ENCODE measurements at places on chromosomes 11 and 22.

DNA sequence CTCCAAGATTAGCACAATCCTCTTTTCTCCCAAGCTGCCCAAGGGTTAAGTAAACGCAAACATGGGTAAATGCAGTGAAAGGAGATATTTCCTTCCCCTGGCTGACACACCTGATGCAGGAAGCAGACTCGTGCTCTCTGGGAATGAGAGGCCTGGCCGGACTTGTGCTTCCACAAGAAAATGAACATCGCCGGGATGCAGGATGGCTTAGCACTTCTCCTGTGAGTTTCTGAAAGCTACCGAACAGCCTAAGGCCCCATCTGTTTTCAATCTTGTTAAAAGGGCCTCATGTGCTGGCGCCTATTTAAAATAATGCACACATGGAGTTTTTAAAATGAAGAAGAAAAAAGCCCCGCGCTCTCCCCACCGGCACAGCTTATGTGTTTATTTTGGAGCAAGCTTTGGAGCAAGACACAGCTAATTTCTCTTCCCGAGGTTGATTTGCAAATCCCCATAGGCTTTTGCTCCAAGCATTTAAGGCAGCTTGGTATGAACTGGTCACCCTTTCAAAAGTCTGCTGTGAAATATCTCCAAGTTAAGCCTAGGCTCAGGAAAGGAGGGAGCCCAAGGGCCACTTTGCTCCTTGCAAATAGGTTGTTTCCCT, 100.9 kb downstream of the SYN3 start:
- DNase-seq, result no peak

DNA sequence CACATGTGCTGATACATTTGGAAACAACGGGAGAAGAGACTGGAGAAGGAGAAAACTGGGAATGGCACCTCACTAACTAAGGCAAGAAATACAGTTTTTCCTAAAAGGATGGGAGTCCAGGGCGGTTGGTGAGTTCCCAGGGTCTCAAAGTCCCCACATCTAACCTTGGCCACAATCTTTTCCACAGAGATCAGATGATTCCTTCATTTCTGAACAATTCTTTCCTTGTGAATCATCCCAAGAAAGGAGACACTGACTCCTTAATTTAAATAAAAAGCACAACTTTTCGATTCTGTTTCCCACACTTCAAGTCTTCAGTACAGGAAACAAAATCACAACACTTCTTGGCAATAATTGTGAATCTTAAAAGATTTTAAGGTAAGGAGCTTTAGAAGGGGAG, 384.7 kb downstream of the DCDC1 start:
- no peak for DNase-seq

DNA sequence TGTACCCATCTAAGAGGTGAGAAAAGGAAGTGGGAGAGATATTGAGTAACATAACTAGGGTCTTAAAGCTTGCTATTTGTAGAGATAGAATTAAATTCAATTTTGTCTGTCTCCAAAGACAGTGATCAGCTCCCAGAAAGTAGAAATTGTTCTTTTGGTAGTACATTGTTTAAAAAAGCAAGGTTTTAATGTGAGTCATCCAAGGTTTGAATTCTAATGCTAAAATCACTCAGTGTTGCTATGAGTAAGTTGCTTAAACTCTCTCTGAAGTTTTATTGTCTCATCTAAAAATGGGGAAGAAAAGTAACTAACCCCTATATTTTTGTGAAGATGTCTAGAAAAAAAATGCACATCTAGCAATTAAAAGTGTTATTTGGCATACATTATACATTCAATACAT, 1004.5 kb upstream of the CCDC90B start:
- DNase-seq, result no peak

GRCh38 chr11:87176044-87176443, 138.3 kb downstream of the TMEM135 start:
- DNase-seq, result no peak

- DNase-seq, result no peak
These were observed 11.8 kb downstream of the C11orf96 start for GRCh38 chr11:43954241-43954640.

DNA sequence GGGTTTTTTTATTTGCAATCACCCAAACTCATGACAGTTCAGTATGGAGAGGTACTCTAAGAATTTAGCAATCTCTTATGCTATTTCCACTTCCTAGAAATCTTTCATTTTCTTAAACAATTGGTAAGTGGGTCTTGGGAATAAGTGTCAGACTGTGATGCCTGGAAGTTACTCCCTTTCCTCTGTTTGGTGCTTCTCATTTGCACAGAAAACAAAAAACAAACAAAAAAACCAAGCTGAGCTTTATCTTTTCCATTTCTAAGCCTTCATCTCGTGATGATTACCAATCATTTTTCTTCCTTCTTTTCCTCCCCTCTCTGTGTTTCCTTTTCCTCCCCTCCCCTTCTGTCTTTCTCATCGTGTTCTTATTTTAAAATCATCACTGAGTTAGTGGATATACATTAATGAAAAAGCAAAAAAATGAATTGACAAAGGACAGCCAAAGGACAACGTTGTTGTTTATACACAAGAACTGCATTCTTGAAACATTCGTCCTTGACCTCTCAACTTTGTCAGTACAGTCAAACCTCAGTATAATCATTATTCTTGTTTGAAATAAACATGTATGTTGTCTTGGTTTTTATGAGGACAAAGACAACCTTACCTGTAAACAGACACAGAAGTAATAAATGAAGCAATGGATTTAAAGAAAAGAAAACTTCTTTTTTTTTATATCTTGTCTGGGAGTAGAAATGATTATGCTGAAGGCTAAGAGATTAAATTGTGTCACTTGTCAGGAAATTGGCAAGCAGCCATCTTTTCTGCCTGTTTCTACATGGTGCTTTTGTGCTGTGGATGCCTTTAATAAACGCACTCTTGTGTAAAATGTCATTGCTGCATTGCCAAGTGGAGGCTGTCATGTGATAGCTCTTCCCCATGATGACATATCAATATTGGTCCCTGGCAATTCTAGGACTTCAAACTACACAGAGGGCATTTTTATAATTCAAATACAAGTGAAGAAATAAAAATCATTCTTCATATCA, 803.2 kb upstream of the CCDC90B start:
- DNase-seq, result no peak

DNA sequence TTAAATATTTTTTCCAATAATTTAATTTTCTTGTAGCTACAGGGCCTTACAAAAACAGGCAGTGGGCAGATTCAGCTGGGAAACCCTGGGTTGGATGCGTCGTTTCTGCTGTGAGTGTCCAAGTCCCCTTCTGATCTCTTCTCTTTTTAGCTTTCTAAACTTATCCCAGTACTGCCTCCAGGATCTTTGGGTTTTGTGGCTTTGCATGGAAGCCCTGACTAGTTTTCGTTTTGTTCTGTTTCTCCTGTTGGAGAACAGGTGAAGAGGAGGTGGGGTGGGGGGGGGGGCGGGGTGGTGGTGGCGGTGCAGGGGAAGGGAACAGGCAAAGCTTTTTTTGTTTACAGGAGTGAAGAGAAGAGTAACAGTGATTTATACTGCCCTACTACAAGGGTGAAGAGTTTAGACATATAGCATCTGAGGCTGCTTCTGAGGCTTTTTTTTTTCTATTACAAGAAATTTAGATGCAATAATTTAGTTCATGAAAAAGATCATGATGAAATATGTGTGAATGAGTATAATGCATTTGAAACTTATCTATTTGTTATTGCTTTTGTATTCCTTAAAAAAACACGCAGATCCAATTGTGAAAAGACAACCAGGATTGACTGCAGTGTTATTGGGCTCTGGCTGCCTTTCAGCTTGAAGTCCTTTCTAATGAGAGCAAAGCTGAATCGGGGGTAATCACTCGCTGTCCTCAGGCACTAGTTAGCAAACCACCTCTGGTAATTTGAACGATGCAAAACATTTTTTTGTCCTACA, 142.9 kb downstream of the NCAM1 start:
- no peak for DNase-seq

DNA sequence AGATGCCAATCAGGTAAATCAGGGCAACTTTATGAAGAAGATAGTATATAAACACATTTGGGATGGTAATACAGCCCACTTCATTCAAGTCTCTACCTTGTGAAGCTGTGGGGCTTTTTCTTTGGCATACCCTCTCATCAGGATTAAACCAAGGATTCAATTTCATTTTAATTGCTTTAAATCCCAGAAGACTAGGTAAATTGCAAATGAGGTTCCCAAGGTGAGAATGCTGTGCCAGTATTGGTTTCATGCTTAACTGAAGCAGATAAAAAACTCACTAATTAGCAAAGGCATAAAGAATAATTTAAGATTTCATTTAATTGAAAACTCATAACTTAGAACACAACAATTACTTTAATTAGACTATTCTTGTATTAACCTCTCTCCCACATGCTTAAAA, 1218.1 kb downstream of the FAM181B start:
- DNase-seq, result no peak

- no peak for DNase-seq
These were observed 36.9 kb downstream of the MORC2 start for GRCh38 chr22:30931541-30932300.

DNA sequence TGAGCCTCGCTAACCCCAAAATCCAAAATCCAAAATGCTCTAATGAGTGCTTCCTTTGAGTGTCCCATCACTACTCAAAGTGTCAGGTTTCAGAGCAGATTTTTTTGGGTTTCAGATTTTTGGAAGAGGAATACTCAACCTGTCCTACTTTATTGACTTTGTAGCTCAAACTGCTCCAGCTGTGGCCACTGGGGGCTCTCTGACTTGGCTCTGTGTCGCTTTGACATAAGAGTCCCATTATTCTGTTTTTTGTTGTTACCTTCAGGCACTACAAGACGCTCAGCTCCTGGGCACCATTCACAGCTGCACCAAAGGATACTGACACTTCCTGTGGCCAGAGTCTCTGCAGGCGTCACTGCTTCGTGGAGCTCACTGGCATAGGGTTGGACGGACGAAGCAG, 41.1 kb downstream of the PHF21B start:
- DNase-seq, result no peak

DNA sequence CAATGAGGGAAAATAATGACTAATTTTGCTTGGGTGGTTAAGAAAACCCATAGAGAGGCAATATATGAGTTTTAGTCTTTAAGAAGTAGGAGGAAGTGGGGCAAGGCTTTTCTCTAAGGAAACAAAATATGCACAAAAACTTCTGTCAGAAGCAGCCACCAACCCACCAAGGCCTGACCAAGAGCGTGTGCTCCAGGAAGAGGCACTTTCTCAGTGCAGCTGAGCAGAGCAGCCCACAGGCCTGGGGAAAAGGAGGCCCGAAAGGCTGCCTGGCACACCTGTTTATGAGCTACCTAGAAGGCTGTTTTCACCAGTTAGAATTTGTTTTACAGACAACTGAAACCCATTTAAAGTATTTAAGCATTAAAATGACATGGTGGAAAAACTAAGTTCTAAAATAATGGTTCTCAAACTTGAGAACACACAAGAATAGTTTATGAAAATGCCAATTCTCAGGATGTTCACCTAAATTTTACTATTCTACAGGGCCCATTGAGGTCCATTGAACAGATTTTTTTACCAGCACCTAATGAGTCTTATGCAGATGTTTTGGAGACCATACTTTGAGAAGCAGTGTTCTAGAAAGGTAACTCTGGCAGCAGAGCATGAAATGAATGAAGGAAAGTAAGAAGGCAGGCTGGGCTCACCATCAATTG, 160.5 kb upstream of the DDI1 start:
- no peak for DNase-seq

DNA sequence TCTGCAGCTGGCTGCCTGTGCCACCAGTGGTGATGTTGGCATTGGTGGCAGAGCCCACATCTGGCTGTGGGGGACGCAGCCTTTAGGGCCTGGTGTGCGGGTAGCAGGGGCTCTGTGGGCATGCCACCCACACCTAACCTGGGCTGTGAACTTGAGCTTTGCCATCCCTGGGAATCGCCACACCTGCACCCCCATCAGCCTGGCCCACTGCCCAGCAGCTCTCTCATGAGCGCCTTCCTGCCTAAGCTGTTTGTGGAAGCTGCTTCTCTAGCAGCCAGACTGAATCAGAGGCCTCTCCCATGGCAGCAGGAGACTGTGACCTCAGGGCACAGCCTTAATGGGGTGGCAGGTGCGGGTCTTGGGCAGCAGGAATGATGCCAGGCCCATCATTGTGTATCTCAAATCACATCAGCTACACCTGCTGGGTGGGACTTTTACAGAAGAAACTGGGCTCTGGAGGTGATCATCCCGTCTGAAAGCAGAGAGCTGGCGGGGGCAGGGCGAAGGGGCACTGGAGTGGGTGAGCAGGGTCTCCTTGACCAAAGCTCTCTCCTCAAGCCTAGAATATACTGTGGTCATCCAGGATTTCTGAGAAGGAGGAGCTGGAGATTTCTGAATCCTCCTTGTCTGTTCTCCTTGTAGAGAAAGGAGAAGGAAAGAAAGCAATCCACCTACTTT, 17.8 kb upstream of the CARS1 start:
- DNase-seq, result no peak

- no peak for DNase-seq
These were observed 23.1 kb downstream of the CCDC34 start for GRCh38 chr11:27339941-27340340.

GRCh38 chr11:77474684-77475060, 778 bp upstream of the PAK1 start:
- DNase-seq, result no peak

DNA sequence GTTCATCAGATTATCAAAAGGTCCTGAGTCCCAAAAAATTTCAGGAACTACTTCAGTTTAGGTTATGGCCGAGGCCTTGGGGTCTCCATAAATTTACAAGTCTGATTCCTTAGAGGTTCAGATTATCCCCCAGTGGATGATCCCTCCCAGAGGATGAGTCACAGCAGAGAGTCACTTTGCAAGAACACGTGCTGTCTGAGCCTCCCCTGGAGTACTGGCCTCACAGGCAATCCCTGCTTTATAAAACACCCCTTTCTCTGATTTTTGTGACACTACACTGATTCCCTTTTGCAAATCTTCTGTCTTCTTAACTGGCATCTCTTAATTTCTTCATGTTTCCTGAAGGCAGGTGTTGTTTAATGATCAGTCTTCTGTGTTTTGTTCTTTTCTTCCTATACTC, 45.3 kb downstream of the CCDC34 start:
- DNase-seq, result no peak

DNA sequence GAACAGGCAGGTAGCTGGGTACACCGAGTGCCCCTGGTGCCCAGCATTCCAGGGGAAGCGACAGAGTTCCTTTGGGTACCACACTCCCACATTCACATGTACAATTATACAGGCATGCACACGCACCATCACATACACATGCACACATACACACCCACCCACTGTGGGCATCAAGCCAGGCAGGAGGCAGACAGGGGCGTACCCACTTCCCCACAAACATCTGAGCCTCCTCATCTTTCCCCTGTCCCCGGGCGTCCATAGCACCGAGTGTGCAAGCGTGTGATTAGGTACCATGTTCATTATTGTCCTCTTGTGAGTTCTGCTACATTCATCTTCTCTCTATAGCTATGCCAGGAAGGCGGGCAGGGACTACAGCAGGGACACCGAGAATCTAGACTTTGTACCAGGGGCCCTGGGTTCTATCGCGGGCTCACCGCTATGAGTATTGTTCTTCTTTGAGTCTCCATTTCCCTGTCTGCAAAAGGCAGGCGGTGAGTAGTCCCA, 2.1 kb upstream of the CARD10 start:
- no peak for DNase-seq

GRCh38 chr11:11584937-11585336, 36.9 kb downstream of the GALNT18 start:
- DNase-seq, result no peak

- DNase-seq, result no peak
These were observed 541.2 kb upstream of the API5 start for GRCh38 chr11:42770444-42771065.

All from smooth muscle cell of the brain vasculature (primary cell).